ENCODE measurements at places on chromosomes 3 and 15. TPM values are rescaled to one million over a fixed set of nuclear protein-coding genes. Genes with fewer than 3 reads are reported as not detected.
A peak's percentile ranks its signal among the peaks of the same experiment; 100 is the strongest.

DNA sequence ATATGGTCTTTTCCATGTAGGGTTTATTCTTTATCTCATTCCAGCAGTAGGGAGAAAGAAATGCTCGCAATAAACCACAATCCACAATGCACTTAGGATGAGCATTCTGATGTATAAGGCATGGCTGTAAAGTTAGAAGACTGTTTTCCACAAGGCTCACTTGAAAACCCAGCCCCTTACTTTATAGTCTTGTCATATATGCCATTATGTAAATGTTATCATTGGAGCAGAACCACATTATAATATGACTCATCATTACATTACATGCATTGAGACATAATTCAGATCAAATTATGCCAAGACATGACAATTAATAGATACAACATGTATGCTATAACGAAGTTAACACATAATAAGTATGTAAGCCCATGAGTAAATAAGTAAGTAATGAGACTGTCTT is 348.1 kb downstream of the LSAMP start:
- H3K4me3 ChIP-seq: no peak overlapping the region
- no peaks in the 10 kb centered on the region for H3K36me3 ChIP-seq
- DNase-seq: no peak
- no peaks in the 10 kb centered on the region for H3K4me1 ChIP-seq

GRCh38 chr3:161560008-161560637 is 63.5 kb downstream of the OTOL1 start:
- no peaks in the 10 kb centered on the region for H3K36me3 ChIP-seq
- H3K27ac ChIP-seq: no peak overlapping the region
- H3K4me3 ChIP-seq: no peak overlapping the region
- H3K27me3 ChIP-seq: no peaks in the 10 kb centered on the region
- peak; percentile 61 for DNase-seq

DNA sequence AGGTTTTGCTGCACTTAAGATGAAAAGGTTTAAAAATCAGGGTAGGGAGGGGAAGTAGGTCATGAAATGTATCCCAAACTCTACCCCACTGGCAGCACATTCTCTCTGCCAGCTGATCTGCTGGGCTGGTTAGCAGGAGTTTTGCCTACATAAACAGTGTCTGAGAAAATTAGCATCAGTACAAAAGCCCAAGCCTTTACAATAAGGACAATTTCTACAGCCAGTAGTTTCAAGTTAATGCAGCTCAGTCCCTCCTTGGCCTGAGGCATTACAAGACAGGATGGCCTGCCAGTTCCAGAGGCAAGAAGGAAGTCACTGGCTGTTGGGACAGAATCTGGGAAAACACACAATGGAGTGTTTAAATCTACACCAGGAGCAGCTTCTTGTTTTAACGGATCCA is 32.8 kb downstream of the NCEH1 start:
- peaks cover 9% of the 10 kb centered on the region for H3K4me1 ChIP-seq
- H3K27me3 ChIP-seq: no peaks in the 10 kb centered on the region
- H3K4me3 ChIP-seq: no peak overlapping the region
- DNase-seq: no peak
- H3K36me3 ChIP-seq: no peaks in the 10 kb centered on the region

- no peak for DNase-seq
- no peaks in the 10 kb centered on the region for H3K4me1 ChIP-seq
- H3K27me3 ChIP-seq: no peaks in the 10 kb centered on the region
- H3K36me3 ChIP-seq: no peaks in the 10 kb centered on the region
- H3K27ac ChIP-seq: no peak overlapping the region
These were observed 55.3 kb upstream of the VGLL4 start for GRCh38 chr3:11699083-11699427.

The MFAP1 gene
- 51.3 TPM for total RNA-seq

The CCDC39 gene
- total RNA-seq: not detected

The GPR27 gene
- 1.0 TPM for total RNA-seq
